ENCODE measurements at places on chromosomes 6 and 20.

DNA sequence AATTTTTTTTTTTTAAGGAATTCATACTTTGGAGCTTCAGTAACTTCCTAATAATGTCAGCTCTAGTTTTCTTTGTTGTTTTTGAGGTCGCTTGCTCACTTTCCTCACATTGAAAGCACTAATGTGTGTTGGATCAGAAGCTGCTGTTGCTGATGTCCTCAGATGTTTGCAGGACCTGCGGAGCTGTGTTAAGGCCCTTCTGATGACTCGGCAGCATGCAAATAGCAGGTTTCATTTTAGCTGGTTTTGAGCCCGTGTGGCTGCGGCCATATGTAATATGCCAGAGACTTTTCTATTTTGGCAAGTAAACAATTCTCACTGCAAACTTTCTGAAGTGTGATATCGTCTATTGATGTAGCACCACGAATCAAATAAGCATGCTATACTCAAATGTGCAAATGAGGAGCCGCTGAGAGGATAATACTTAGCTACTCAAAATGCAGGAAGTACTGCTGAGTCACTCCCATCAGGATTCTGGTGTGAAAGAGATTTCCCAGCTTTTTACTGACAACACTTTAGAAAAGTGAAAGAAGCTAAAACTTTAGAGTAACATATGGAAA, 187.8 kb downstream of the SASH1 start:
- DNase-seq = no peak

- DNase-seq = no peak
Observed at GRCh38 chr6:101462576-101462975, 69.1 kb downstream of the GRIK2 start.

GRCh38 chr6:53792016-53792415, 2.8 kb upstream of the LRRC1 start:
- DNase-seq = no peak

DNA sequence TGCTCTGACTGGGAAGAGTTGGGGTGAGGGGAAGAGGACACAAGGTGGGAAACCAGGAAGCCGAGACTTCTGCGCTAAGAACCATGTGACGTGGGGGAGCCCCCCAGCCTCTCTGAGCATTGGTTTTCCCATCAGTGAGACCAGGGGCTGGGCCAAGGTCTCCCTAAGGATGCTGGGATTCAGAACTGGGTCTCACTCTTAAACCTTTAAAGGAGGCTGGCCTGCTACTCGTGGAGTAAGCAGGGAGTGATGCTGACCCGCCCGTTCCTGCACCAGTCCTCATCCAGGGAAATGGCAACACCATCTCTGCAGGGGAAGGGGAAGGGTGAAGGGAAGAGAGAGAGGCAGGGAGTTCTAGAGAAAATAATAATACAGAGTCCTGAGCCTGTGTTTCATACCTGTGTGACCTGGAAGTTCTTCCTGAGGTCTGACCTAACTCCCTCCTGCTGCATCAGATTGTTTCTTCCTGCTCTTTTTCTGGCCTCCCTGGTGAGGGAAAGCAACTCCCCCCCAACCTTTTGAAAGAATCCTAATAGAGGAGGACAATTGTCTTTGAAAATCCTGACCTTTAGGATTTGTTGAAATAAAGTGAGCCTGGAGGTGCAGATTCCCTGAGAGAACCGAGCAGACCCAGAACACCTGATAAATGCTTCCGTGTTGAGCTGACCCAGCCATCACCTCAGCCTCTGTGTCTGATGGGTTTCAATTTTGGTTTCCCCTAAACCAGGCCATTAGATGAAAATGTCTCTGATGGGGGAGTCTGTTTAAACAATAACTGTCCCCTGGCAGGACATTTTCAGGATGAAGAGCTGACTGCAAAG, 3.0 kb upstream of the GRM4 start:
- no peak for DNase-seq

- DNase-seq = no peak
Observed at GRCh38 chr6:166760288-166760687, 133.2 kb upstream of the RPS6KA2 start.

DNA sequence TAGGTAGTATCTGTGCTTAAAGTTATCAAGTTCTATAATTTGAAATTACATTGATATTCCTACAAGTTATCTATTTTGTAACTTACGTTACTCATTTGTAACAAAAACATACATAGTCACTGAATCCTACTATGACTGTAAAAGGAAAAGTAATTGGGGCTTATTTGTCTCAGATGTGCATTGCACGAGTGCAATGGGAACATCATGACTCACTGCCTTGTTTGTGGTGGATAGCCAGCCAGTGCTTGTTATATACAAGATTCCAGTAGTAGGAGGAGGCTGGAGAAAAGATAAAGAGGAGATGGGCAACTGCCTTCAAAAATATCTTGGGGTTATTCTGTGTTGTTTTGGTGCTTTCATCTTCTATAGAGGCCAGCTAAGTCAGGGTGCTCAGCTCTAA, 164.1 kb downstream of the RNF144B start:
- no peak for DNase-seq

DNA sequence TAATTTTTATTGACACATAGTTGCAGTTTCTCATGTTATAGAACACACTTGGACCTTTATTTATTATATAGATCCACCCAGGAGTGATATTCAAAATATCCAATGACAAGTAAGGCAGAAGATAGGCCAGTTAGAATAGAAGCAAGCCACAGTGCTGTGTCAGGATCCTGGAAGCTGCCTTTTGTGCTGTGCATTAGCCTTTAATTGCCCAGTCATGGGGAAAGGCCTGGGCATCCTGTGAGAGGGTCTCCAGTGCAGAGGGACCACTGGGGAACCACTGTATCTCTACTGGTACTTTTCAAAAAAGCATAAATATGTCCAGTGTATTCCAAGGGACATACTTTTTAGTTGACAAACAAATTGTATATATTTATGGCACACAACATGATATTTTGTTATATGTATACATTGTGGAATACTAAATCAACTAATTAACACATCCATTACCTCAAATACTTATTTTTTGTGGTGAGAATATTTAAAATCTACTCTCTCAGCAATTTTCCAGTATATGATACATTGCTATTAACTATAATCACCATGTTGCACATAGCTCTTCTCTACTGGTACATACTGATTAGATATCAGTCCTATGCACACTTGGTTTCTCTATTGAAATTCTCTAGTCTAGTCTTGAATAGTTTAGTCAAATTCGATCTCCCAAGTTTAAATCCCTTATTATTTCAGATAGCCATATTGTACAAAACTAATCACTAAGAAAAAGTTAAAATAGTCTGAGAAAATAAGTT, 59.5 kb downstream of the CDC40 start:
- no peak for DNase-seq

GRCh38 chr6:162157167-162157870, 570.2 kb downstream of the PRKN start:
- no peak for DNase-seq

GRCh38 chr20:50286174-50286511, 95.5 kb downstream of the CEBPB start:
- DNase-seq = no peak

- DNase-seq = no peak
Observed at GRCh38 chr6:17493286-17493685, 99.9 kb downstream of the CAP2 start.

DNA sequence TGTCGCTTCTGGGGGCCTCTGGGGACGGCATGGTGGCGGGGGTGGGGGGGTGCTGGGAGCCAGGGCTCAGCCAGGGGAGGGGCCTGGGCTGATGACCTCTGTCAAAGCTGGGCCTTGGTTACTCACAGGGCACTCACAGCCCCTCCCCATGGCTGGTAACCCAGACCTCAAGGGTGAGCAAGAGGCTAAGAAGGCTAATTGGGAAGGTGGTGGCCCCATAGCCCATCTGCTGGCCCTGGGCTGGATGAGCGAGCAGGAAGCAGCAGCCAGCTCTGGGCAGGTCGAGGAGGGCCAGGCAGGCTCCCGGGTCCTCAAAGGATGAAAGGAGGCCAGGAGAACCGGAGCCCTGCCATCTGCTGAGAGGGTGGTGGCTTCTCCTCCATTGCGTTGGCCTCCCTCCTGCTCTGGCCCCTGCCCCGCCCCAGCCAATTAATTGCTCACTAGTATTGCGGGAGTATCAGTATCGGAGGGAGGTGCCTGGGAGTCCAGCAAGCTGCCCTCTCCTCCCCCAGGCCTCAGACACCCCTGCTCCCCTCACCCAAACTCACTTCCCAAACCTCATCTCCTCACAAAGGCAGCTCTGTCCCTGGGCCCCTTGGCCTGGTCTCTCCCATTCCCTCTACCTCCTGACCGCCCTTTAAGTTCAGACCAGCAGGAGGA, 1.0 kb upstream of the CDSN start:
- DNase-seq = no peak

DNA sequence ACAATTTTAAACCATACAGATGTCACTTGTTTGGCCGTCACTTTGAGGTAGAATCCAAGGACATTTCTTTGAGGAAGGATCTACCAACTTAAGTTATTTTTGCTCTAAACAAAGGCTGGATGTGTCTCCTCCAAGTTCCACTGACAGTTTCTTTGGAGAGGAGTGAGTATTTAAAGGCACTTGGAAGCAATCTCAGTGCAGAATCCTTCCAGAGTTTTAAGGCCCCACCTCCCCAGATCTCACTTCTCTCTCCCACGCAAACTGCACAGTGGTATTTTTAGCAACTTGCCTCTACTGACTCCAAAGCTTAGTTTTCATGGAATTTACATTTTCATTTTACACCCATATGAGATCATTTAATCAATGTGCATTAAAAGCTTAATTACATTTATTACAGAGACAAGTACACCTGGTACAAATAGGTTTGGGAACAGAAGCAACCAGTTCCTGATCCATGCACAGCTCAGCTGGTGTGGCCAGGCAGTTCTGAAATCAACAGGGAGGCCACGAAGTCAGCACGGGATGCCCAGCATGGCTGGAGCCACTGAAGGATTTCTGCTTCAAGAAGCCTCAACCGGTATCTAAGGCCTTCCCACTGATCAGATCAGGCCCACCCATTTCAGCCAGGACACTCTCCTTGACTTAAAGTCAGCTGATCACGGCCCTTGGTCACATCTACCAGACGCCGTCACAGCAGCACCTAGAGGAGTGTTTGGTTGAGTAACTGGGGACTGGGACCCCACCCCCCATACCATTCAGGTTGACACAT, 109.8 kb downstream of the SYCP2 start:
- no peak for DNase-seq

- DNase-seq = peak; percentile 29
Observed at GRCh38 chr6:34982424-34982852, 93.4 kb downstream of the ANKS1A start.

- DNase-seq = no peak
Observed at GRCh38 chr6:53587291-53587690, 42.4 kb upstream of the GCLC start.

DNA sequence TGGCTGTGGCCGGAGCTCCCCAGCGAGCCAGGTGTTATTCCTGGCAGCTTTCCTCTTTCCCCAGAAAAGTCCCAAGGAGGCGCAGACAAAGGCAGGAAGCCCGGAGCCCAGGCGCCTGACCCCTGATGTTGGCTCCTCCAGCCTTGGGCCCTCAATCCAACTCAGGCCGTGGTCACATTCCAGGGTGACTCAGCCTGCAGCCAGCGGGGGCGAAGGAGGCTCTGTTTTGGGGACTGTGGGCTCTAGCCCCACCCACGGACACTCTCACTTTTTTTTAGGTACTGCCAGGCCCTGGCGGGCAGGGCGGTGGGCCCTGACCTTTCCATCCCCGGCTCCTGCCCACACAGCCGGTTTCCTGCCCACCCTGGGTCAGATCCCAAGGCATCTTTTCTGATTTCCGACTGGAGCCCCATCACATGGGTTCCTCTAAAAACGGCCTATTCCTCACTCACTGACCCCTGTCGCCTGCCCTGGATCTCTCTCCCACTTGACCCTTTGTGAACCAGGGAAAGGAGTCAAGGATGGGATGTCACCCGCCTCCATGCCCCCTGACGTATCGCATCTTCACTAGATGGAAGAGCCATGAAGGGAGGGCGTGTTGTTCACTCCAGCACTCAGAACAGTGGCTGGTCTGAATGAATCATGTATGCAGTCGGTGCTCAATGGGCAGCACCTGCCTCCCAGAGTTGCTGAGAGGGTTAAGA, 5.5 kb downstream of the PTGIS start:
- DNase-seq = no peak

GRCh38 chr6:11251553-11252360, 19.3 kb upstream of the NEDD9 start:
- no peak for DNase-seq

DNA sequence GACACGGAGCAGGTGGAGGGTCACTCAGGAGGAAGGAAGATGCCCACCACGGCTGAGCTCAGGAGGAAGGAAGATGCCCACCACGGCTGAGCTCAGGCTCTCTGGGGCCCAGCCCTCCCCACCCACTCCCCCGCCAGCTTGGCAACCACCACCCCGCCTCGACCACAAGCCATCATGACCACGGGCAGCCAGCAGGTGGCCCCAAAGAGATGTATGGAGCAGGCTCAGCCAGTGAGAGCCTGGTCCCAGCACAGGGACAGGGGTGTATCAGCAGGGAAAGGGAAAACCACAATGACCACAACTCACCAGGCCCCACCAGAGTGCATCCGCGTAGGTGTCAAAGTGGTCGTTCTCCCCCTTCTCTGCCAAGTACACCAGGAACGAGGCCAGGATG, 30.4 kb downstream of the KCNQ2 start:
- DNase-seq = peak; percentile 34

DNA sequence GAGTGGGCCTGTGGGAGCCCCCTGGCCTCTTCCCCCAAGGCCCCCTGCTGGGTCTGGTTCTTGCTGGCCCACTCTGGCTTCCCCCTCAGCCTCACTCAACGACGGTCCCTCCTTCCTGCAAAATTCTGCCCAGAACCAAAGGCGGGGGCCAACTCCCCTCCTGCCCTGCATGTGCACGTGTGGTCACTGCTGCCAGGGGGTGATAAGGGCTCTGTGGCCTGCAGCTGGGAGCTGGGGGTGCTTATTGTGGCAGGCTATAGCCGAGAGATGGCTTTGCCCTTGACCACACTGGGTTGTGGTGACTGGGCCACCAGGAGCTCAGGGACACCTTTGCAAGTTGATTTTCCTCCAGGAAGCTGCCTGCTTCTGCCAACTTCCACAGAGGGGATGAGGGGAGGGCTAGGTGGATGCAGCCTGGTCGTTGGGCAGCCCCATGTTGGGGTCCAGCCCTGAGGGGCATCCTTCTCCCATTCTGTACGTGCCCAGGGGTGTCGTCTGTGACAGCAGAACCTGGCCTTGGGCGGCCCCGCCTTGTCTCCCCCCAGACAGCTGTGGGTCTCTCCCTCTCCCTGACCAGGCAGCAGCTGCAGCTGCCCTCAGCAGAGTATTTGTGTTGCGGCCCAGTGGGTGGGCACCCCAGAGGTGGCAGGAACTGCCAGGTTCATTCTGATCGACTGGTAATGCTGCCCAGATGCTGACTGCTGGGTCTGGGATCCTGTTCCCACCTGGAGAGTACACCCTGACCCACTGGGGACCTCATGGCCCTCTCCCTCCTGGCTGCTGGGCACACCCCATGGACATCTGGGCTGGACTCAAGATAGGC, 5.6 kb downstream of the TCEA2 start:
- no peak for DNase-seq
